Bladder microvascular endothelial cell (primary cell): ENCODE measurements at places on chromosomes 6 and 20. TPM values are rescaled to one million over a fixed set of nuclear protein-coding genes. Genes with fewer than 3 reads are reported as not detected.

SEC23B gene
- 25.1 and 66.2 TPM in 2 replicates for total RNA-seq

GGTLC1 gene
- total RNA-seq, result not detected in 2 replicates

KCNK16 gene
- not detected in 2 replicates for total RNA-seq

MEI4 gene
- under 0.01 TPM in 1 of 2 replicates, not detected in the other for total RNA-seq

IP6K3 gene
- not detected in 2 replicates for total RNA-seq

RFX6 gene
- total RNA-seq, result not detected in 2 replicates

ZMYND8 gene
- total RNA-seq, result 11.8 and 97.7 TPM in 2 replicates

RAB44 gene
- total RNA-seq, result under 0.01 TPM in 1 of 2 replicates, not detected in the other

CLIC5 gene
- 0.06 and 0.32 TPM in 2 replicates for total RNA-seq

PSORS1C1 gene
- total RNA-seq, result 5.7 and 8.1 TPM in 2 replicates

SLC16A10 gene
- not detected in 2 replicates for total RNA-seq

DDX43 gene
- 0.32 and 0.94 TPM in 2 replicates for total RNA-seq

YIPF3 gene
- 86.9 and 201 TPM in 2 replicates for total RNA-seq

C20orf202 gene
- 0.06 TPM in 1 of 2 replicates, not detected in the other for total RNA-seq

PAK5 gene
- not detected in 2 replicates for total RNA-seq

KCNK15 gene
- 0.06 TPM in 1 of 2 replicates, not detected in the other for total RNA-seq

MBOAT1 gene
- total RNA-seq, result 4.2 and 11.8 TPM in 2 replicates

ATXN1 gene
- total RNA-seq, result 7.6 and 20.1 TPM in 2 replicates

WFDC11 gene
- not detected in 2 replicates for total RNA-seq

LKAAEAR1 gene
- 0.16 and 0.25 TPM in 2 replicates for total RNA-seq

TSBP1 gene
- not detected in 2 replicates for total RNA-seq

ADGRF4 gene
- not detected in 2 replicates for total RNA-seq

DSTN gene
- total RNA-seq, result 100 and 111 TPM in 2 replicates

GSTA4 gene
- 7.9 and 11.5 TPM in 2 replicates for total RNA-seq

BHLHE23 gene
- not detected in 2 replicates for total RNA-seq

STMND1 gene
- total RNA-seq, result not detected in 2 replicates

GSTA3 gene
- total RNA-seq, result not detected in 2 replicates

ID4 gene
- total RNA-seq, result 0.19 and 0.65 TPM in 2 replicates

RAD21L1 gene
- not detected in 2 replicates for total RNA-seq

MCM8 gene
- total RNA-seq, result 7.0 and 10.2 TPM in 2 replicates

VSTM2L gene
- total RNA-seq, result under 0.01 and 0.31 TPM in 2 replicates

ATP9A gene
- total RNA-seq, result 13.9 and 52.6 TPM in 2 replicates
